Esophagus muscularis mucosa (tissue), 4 donors: ENCODE measurements at places on chromosomes 2 and 18. TPM values are rescaled to one million over a fixed set of nuclear protein-coding genes. Genes with fewer than 3 reads are reported as not detected.

Gene EFEMP1
- total RNA-seq = 113 TPM

Gene RRM2
- total RNA-seq = 1.7 TPM

Gene CNOT11
- 35.8 TPM for total RNA-seq

Gene CD8B
- total RNA-seq = not detected

Gene TMEM198
- 4.7 TPM for total RNA-seq

Gene INHBB
- 13.9 TPM for total RNA-seq

Gene KIF3C
- total RNA-seq = 14.3 TPM

Gene DNAJB2
- total RNA-seq = 84.8 TPM

DNA sequence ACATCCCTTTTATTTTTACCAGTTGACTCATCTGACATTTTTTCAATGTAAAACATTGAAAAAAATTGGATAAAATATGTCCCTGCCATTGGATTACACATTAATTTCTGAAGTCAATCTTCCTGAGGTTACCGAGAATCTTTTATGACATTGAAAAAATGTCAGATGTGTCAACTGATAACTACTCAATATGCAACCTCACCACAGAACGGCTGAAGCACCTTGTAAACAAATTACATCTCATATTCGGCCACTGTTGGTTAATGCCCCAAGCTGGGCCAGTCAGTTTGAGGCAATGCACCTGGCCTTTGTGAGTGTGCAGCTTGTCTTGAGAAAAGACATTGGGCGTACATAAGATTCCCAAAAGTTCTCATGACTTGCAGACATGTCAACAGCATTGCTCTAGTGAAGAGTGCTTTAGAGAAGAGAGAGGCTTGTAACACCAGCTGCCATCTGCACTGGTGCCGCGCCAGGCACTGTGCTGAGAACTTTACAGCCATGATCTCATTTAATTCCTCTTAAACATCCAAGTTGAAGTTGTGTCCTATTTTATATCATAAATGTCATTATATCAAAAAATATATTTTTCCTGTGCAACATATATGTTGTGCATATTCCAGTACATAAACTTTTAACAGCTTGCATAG is 112.7 kb upstream of the SLC35G4 start:
- no peak for DNase-seq

DNA sequence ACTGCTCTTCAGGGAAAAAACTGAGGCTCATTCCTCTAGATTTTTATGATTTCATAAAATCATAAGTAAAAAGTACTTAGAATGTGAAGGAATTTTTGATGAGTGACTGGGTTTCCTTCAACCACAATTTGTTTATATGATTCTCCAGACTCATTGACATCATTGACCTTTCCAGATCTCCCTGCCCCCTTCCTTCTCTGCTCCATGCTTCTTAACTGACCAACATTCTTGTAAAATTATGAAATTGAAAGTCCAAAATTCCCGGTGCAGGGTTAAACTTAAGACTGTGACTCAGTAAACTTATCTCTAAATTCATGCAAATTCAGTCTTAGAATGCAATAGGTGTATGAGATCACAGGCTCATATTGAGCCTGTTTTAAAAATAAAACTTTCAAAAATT is 648.9 kb downstream of the TDRD15 start:
- DNase-seq = no peak

- no peak for DNase-seq
These were observed 18.1 kb upstream of the SPP2 start for GRCh38 chr2:234032279-234032856.

DNA sequence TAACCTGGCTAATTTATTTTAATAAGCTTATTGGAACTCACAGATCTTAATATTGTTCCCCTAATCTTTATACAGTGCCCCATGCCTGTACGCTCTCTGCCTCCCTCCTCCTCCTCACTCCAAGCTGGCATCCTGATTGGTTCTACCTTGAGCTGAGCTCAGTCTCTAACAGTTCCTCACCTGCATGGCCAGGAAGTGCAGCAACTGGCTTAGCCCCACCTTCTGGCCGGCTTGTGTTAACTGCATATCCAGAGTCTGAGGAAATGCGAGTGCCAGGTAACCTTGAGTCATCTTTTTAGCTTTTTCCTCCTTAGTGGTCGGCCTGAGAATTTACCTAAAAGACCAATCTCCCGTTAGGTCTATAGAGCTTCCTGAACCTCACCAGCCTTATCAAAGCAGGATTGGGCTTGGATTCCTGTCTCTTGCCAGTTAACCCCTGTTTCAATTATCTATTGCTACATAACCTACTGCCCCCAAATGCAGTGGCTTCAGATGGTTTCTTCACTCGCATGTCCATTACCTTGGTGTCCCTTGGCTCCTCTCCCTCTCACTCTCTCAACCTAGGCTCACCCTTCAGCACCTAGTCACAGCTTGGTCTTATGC is 89.5 kb upstream of the STK39 start:
- DNase-seq = peak; percentile 88

- DNase-seq = peak; percentile 53
These were observed 153.4 kb upstream of the SOX11 start for GRCh38 chr2:5538772-5539171.

GRCh38 chr2:202327858-202328257 is 48.3 kb upstream of the BMPR2 start:
- DNase-seq = no peak

DNA sequence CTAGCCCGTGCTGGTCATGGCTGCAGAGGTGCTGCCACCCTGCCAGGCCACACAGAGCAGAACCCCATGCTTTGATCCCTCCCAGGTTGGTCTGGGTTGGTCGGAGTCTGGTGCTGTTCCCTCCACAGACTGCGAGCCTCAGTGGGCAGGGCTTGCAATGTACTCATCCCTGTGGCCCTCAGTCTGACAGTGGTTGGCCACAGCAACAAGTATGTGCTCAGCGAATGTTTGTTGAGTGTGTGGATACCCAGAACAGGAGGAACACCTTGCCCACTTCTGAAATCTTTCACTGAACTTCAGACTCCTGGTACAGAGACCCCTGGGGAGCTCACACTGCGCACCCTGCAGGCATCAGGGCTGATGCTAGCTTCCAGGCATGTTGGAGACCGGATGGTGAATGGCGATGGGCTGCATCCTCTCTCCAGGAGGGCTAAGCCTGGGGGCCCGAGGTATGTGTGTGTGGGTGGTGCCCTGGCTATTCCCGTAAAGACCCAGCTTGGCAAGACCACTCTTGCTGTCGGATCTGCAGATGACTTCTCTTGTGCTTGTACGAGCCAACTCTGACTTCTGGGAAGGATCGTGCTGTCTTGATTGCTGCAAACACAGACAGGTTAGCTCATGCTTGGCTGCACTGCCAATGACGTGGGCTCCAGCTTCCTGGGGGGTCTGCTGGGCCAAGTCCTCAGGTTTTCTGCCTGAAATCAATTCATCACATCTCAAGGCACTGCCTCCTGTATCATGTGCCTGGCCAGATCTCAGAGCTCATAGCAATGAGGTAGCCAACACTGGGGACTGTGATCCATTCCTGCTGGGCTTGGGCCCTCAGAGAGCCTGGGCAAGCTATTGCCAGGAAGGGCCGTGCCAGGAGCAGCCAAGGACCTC is 43.7 kb downstream of the RHOB start:
- DNase-seq = no peak

DNA sequence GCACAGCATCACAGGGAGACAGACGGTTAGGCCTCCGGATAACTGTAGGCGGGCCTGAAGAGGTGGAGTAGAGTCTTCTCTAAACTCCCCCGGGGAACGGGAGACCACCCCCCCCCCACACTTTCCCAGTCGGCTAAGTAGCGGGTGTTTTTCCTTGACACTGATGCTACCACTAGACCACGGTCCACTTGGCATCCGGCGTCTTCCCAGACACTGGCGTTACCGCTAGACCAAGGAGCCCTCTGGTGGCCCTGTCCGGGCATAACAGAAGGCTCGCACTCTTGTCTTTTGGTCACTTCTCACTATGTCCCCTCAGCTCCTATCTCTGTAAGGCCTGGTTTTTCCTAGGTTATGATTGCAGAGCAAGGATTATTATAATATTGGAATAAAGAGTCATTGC is 25.7 kb upstream of the NCL start:
- DNase-seq = no peak

DNA sequence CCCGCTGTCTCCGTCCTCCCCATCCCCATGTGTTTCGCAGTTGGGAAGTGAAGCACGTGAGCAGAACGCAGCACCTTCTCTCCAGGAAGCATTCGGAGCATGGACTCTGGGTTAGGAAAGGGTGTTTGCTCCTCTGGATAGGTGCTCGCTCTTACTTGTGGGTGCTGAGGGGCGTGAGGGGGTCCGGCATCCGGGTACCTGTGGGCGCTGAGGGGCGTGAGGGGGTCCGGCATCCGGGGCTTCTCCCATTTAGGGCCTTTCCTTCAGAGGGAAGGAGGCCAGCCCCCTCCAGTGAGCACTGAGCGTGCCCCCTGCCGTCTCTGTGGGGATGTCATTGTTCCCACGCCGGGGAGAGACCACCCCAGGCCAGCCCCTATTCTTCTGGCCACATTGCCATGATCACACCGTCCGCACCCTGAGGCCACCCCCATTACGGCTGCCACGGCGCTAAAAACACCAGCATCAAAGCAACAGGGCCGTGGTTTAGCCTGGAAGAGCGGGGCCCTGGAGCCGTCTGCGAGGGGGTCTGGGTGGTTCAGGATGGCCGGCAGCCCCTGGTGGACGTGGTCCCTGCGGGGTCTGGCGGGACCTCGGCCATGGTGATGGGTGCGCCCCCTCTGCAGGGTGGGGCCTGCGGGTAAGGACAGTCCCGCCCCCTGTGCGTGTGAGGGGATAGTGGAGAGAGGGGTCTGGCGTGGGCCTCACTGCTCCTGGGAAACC is 41.0 kb downstream of the NFATC1 start:
- DNase-seq = no peak

- DNase-seq = no peak
These were observed 285.1 kb downstream of the MTX2 start for GRCh38 chr2:176554101-176555048.

DNA sequence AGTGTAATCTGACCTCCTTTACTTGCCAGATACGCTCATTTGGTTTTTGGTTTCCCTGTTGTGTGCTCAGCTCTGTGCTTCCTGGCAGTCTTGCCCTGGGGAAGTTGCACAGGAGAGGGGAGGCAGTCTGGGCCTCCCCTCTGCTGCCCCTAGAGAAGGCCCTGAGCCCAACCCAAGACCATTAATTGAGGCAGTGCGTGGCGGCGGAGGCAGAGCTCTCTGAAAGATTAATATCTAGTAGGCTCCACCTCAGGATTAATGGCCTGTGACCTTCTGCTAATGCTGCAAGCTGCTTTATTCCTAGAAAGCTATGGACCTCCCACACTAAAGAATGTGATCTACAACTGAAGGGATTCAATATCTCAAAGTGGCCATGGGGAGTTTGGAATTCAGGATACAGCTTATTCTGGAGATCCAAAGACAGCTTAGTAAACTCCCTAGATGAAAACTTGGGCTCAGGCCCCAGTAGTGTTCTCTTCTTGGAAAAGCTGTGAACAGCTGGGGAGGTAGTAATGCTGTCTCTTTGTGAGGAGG is 41.4 kb upstream of the MAPRE2 start:
- no peak for DNase-seq

- no peak for DNase-seq
These were observed 7.8 kb upstream of the NT5DC4 start for GRCh38 chr2:112712903-112713584.

DNA sequence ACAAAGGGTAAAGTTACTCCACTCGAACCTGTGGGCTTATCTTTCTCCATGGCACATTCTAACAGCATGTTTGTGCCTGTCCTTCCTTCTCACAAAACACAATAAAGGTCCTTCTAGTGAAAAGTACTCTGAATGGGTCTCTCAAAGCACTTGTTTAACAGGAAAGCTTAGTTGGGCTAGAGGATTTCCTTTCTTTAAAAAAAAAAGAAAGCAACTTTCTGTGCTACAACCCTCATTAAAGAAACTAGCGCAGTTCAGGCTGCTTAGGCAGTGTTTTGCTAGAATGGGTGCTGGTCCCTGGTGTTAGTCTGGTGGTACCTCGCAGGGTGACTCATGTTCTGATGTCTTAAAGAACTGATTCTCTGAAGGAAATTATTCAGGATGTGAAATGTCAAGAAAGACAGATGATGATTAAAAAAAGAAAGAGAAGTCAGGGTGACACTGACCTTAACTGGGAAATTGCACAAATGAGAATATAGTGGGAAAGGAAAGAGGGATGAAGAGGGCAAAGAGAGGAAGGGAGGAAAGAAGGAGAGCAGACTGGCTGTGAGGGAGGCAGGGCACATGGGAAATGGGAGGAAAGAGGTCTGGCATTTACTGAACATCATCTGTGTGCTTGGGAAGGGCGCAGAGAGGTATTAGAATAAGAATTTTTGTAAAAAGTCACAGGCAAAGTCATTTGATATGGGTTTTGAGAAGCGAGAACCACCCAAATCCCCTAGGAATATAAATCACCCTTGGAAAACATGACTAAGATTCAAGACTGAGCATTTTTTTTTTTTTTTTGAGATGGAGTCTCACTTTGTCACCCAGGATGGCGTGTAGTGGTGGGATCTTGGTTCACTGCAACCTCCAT is 74.9 kb downstream of the ATP8B1 start:
- DNase-seq = no peak

DNA sequence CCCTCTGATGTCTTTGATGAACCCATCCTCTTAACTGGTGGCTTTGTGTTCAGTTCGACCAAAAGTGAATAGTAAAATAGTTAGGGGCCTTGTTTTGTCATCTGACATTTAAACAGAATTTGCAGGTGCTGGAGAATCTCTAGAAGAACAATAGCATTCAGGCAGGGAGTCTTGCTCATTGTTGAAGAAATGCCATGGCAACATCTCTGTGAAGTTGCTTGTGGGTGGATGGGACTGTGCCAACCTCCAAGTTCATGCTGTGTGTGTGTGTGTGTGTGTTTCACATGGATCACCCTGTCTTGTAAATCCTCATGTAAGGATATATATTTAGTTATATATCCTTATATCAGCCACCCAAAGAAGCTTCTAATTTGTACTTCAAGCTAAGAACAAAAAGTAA is 66.7 kb downstream of the SKA1 start:
- no peak for DNase-seq

GRCh38 chr2:128391679-128392078 is 73.0 kb upstream of the HS6ST1 start:
- no peak for DNase-seq

DNA sequence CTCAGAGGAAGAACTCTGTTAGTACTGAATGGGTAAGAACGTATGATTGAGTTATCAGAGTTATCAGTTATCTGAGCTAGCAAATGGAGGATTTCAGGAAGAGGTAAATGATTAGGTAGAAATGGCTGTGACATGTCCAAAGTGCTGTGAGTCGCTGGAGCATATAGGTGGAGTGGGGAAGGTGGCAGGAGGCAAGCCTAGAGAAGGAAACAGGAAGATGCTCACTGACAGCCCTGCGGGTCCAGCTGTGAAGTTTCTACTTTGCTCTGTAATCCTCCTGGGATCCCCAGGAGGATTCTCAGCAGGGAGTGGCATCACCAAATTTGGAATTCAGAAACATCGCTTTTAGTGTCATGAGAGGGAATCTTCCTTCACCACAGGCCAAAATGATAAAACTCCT is 52.0 kb downstream of the GYPC start:
- peak; percentile 75 for DNase-seq

DNA sequence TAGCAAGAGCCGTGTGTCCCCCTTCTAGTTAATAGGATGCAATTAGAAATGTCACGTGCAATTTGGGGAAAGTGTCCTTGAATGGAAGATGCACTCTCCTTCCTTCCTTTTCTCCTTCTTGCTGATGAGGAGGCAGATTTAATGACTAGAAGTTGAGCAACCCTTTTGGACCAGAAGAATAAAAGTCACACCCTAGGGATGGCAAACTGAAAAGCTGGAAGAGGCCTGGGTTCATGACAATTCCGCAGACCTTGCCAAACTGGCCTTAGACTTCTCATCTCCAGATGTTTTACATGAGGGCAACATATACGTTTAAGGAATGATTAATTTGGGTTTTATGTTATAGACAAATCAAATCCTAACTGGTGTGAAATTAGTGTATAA is 38.6 kb upstream of the NCOA1 start:
- no peak for DNase-seq

GRCh38 chr18:8930990-8931616 is 171.4 kb upstream of the NDUFV2 start:
- DNase-seq = no peak
